ENCODE measurements at places on chromosomes 7 and 10.

DNA sequence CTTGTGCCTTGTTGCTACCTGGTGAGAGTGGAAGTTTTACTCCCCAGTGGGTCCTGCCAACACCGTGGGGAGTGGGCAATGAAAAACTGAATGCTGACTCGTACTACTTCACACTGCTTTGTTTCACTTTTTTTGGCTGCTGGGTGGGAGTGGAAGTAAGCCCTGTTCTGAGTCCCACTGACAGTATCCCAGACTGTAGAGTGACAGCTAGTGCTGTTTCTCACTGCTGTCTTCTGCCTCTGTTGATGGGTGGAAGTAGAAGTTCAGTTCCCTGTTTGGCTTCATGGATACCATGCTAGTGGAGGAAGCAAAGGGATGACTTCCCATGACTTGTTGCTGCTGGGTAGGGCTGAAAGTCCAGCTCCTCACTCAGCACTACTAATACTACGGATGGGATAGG lies 98.4 kb downstream of the STK31 start:
- no peak for DNase-seq

DNA sequence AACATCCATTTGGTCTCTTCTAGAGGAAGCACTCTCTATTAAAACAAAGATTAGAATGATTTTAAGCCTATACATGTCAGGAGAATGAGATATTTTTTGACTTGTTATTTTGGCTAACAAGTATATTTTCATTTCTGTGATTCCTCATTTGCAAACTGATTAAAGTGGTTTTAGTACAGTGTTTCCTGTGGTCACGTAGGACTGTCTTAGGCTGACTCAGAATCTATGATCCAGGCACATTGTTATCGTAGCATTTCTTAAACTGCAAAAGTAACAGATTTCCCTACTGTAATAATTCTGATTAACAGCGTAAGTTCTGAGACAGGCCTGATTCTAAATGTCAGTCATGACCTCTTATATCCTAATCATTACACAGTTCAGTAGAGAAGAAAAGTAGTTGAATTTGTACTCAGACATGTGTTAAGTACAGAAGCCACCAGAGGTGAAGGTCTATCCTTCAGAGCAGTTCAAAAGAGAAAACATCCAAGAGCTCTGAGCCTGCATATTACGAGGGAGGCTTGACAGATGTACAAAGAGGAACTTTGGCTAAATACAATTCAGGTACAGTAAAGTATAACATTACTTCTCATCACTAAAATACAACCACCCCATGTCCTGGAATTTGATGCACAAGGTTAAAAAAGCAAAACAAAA lies 124.1 kb upstream of the TEX47 start:
- DNase-seq: no peak

- peak; percentile 27 for DNase-seq
Observed at GRCh38 chr7:53350241-53350640, 314.8 kb downstream of the POM121L12 start.

DNA sequence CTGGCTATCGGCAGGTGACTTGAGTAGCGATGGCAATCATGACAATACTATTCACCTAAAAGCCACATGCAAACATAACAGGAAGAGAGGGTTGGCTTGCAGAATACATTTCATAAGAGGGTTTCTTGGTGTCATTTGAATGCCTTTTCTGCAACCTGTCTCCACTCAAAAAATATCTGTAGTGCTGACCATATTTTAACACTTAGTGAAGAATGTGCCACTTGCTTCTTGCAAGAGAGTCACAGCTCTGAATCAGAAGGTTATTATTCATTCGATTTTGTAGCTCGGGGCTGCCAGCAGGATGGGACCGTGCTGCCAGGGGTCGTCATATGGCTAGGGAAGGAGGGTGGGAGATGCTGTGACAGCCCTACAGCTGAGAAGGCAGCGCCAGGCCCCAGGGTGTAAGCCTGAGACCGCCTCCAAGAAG lies 152.0 kb upstream of the PITRM1 start:
- no peak for DNase-seq

DNA sequence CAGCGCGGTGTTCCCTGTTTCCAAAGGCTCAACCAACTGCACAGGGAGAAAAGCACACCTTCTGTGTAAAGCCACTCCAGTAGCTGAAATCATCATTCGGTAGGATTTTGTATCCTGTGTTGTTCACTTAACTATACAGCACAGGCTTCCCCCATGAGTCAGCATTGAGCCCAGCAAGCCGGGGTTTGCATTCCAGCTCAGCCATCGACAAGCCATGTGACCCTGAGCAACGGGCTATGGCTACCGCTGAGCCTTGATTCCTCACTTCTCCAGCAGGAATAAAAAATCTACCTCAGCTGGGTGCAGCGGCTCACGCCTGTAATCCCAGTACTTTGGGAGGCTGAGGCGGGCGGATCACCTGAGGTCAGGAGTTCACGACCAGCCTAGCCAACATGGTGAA lies 44.1 kb upstream of the ATP6V0A4 start:
- no peak for DNase-seq

DNA sequence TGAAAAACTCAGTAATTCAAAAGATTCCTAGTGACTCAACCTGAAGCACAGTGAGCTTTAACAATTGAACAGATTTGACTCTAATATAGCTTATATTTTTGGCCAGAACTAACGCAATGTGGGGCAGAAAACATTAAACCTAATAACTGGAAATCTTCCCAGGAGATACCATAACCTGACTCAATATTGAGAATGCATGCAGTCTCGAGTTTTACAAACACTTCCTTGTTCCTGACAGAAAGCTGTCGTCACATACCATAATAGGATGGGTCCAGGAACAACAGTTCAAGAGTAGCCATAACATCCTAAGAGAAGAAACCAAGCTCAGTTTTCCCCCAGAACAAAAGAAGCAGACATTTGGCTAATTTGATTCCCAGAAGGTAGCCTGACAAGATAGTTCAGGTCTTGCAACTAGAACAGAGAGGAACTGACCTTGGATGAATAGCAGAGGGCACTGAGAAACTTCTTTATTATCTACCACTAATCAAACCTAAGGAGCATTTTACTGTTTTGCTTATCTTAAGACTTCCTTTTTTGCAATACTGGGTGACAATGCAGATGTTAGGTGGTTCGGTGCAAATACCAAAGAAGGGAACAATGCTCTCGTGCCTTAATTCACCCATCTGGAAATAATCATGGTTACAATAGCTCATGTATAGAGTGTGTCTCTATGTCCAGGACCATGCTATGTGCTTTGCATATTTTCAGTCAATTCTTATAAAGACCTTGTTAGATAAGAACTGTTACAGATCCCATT lies 38.6 kb upstream of the ACSL5 start:
- no peak for DNase-seq

DNA sequence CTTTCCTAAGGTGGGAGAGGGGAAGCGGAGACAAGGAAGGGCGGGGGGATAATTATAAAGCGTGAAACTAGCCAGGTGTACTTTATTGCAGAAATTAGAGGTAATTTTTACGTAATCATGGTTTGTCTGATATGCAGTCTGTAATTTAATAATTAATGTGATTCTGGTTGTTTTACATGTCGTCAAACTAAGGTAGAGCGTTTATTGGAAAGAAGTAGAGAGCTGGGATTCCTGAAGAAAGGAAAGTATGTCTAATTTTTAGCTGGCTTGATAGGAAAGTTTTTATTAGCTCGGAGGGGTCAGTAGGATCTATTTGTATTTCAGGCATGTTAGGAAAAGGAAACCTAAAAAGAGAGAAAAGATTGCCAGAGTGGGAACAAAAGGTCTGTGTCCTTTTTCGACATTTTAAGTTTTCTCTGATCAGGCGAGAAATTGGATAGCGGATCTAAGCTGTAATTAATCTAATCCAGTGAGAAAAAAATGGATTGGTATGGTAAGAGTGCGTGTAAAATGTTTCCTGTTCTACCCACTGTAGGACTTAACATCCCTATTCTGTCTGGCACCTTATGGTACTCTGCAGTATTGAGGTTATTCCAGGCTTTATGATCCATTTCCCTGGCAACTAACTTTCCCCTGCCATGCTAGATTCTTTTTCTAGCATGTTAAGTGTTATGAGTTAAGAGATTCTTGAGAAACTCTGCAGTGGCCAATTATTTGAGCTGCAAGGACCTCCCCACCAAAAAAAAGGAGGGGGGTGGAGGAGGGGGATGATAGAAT lies 1.4 kb downstream of the CELF2 start:
- DNase-seq: no peak

GRCh38 chr10:124124123-124124768 lies 30.8 kb upstream of the CHST15 start:
- no peak for DNase-seq

All from transverse colon (tissue), 4 donors.